ENCODE measurements at places on chromosomes 5 and 9.

DNA sequence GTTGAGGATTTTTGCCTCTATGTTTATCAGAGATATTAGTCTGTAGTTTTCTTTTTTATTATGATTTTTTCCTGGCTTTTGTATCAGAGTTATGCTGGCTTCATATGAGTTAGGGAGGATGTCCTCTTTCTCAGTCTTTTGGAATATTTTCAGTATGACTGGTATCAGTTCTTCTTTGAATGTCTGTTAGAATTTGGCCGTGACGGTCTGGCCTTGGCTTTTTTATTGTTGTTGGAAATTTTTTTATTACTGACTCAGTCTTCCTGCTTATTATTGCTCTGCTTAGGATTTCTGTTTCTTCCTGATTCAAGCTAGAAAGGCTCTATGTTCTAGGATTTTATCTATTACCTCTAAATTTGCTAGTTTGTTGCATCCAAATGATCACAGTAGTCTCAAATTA lies 421.9 kb downstream of the CDH10 start:
- DNase-seq, result peak; percentile 12

GRCh38 chr5:110268283-110268682 lies 458.2 kb downstream of the TMEM232 start:
- DNase-seq, result no peak

- DNase-seq, result no peak
Measured at GRCh38 chr5:178304761-178305645, 72.4 kb upstream of the PHYKPL start.

DNA sequence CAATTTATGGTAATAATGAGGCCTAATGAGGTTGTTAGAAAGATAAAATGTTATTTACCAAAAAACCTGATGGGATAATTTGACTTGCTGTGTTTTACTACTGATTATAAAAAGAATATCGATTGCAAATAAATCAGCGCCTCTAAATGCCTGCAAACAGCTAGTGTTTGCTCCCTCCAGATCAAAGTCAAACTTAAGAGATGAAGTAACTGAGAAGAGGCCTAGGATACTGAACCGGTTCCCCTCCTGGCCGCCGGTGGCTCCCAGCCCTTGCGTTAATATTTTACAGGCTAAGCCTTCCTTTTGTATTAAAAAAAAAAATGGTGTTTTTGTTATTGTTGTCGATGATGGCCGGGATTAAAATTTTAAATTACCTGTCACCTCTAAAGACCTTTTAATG lies 2.6 kb downstream of the IRX1 start:
- no peak for DNase-seq

- peak; percentile 30 for DNase-seq
Measured at GRCh38 chr5:79202076-79202475, 33.9 kb upstream of the JMY start.

DNA sequence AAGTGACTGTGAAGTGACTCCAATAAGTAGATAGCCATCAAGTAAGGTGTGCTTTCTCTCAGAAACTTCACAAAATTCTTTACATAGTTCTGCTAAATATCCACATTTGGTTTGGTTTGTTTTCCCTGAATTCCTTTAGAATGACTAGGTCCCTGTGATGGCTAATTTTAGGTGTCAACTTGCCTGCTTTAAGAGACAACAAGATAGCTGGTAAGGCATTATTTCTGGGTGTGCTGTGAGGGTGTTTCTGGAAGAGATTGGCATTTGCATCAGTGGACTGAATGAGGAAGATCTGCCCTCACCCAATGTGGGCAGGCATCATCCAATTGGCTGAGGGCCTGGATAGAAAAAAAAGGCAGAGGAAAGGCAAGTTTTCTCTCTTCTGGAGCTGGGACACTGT lies 8.3 kb upstream of the PTBP3 start:
- DNase-seq, result peak; percentile 60

DNA sequence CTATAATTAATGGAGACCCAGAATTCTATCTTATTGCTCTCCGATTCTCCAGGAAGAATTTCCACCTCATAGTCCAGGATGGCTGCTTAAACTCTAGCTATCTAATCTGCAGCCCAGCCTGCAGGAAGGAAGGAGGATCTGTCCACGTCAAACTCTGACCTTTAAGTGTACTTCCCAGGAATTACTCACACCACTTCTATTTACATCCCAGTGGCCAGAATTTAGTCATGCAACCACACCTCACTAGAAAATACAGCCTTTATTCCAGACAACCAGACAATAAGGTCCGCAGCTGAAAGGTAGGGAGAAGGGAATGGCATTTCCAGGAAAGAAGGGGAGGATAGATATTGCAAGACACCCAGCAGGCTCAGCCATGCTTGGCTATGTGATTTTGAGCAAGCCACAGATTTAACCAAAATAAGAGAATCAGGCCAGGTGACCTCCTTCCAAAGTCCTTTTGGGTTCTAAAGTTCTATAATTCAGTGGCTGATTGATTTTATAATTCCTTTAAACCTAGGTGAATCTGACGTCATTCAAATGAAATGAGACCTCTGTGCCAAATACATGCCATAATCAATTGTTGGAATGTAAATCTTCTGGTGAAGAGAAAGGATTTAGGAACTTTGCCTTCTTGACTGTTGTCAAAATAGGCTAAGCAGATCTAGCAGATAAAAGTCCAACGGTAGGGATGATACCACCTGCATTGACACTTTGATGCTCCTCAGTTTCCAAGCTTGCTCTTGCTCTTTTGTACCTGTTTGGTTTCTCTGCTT lies 3.7 kb upstream of the DENND1A start:
- DNase-seq, result peak; percentile 42

- DNase-seq, result no peak
Measured at GRCh38 chr5:175700991-175701390, 43.1 kb downstream of the HRH2 start.

DNA sequence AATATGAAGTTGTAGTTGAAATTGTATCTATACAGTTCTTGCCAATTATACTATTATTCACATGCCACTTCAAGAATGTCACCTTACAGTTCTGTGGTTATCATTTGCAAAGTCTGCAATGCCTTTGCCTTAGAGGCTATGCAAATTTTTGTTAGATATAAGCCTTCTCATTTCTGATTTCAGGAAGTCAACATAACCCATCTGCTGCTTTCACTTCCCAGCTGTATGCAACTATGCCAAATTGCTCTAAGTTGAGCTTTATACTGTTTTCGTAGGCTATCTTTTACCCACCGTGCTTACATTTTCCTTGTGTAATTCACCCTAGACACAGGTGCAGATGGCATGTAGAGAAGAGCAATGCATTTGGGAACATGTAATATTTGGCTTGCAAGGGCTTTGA lies 1083.0 kb downstream of the CDH9 start:
- DNase-seq, result no peak

- no peak for DNase-seq
Measured at GRCh38 chr9:108049671-108050494, 560.3 kb upstream of the KLF4 start.

DNA sequence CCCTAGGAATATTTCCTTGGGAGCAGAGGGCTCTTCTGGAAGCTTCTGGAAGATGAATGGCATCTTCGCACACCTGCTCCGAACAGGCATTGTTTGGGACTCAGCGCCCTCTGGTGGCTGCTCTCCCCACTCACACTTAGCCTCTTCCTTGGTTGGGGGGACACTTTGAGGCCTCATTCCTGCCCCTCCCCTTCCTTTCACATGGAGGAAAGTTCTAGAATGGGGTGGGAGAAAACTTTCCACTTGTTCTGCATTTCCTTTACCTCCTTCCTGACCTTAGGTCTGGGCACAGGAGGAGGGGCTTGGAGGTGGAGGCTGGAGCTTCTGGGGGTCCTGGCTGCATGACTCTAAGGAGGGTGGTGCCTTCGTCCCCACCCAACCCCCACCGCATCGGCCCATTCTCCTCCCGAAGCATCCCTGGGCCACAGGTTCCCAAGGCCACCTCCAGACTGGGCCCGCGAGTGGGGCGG lies 19.3 kb upstream of the SMIM32 start:
- peak; percentile 68 for DNase-seq

DNA sequence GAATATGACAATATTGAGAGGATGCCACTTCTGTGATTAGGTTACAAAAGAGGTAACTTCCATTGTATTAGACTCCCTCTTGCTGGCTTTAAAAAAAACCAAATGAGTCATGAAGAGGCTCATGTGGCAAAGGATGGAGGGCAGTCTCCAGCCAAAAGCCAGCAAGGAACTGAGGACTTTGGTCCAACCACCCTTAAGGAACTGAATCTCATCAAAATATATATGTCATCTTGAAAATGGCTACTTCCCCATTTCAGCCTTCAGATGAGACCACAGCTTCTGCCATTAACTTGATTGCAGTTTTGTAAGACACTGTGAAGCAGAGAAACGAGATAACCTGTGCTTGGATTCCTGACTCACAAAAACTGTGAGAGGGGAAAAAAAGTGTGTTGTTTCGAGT lies 15.5 kb upstream of the TRIM32 start:
- DNase-seq, result no peak

DNA sequence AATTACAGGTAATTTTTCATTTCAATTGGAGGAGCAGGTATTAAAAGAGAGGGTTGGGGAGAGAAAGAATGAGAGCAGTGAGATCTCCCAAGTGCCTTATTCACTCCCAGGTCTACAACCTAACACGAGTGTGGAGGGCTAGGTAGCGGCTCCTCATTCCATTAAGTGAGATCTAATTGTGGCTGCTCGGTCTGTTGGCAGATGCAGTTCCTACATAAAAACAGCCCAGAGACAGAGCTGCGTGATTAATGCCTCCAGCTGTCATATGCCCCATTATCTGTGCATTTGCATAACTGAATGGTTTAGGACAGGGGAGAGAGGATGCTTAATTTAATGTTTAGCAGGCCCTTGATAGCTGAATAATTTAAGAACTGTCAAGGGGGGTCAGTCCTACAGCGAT lies 100.5 kb downstream of the PSAT1 start:
- no peak for DNase-seq

- DNase-seq, result no peak
Measured at GRCh38 chr5:32135086-32135485, 39.0 kb downstream of the GOLPH3 start.

DNA sequence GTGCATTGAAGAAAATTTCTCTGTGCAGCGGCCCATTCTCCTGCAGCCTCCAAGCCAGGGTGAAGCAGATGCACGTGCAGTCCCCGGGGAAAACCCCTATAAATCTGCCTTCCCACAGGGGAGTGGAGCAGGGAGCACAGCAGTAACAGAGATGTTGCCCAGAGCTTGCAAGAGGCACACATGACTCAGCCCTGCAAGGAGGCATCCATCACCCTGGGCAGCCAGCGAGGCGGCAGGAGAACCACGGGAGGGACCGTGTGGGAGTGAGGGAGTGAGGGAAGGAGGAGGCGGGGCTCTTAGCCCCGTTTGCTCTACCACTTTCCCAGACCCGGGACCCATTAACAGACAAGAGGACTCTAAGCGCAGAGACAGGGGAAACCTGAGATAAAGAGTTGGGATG lies 96.2 kb upstream of the ARAP3 start:
- DNase-seq, result peak; percentile 38

GRCh38 chr9:83125671-83126070 lies 62.7 kb upstream of the RASEF start:
- DNase-seq, result no peak

DNA sequence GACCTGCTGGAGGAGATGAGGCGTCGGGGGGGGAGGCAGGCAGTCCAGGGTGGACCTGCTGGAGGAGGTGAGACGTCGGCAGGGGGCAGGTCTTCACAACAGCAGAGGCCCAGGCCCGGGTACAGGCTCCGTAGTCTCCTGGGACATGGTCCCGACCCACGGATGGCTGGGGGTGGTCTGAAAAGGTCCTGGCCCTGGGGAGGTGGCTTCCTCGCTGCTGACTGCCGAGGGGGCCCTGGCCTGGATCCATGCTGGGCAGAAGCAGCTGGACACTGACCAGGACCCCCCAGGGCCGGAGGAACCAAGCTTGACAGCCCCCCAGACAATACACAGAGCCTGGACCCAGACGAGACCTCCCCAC lies 8.5 kb downstream of the EGFL7 start:
- DNase-seq, result no peak

GRCh38 chr5:174134545-174134944 lies 89.0 kb downstream of the NSG2 start:
- no peak for DNase-seq

GRCh38 chr5:9149988-9150387 lies 395.9 kb downstream of the SEMA5A start:
- no peak for DNase-seq

- no peak for DNase-seq
Measured at GRCh38 chr9:94706922-94707321, 19.6 kb upstream of the AOPEP start.

DNA sequence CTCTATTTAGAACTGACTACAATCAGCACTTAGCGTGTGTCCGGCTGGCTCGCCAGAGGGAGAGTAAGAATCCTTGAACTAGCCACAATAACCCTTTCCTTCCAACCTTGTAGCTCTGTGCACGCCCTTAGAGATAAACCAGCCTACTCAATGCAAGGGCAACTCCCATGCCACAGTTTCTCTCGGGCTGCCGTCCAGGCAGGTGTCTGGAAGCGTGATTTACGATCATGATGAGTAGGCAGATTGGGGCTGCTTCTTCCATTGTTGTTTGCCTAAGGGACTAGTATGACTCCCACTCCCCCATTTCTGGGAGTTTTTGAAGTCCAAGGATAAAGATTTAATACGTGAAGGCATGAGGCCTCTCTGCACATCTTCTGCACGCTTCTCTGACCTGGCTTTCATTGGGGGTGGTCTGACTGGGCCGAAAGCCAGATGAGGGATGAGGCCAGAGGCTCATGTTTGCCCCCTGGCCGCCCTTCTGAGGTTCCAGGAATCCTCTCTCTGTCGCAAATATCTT lies 134.0 kb upstream of the MYO10 start:
- no peak for DNase-seq

GRCh38 chr5:154972476-154973080 lies 31.7 kb downstream of the MRPL22 start:
- DNase-seq, result peak; percentile 73

GRCh38 chr5:155103146-155103545 lies 89.6 kb downstream of the KIF4B start:
- DNase-seq, result no peak

DNA sequence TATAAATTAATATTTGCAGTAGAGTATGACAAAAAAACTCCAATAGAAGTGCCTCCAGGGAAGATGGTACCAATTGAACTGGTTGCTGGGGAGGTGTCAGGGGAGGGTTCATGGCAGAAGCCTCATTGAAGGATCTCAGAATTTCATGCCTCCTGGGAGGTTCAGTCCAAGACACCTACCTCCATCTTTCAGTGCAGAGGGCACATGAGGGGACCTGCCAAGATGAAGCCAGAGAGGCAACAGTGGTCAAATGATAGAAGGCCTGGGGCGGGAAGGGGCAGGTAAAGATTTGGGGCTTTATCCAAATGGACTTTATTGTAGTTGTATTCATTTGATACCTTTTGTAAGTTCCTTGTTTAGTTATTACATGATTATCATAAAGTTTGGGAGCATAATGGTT lies 25.9 kb upstream of the KCNIP1 start:
- no peak for DNase-seq

- no peak for DNase-seq
Measured at GRCh38 chr9:131603199-131603598, 57.9 kb downstream of the PRRT1B start.

Data from choroid plexus epithelial cell (primary cell).